ENCODE measurements at places on chromosomes 4 and X.

DNA sequence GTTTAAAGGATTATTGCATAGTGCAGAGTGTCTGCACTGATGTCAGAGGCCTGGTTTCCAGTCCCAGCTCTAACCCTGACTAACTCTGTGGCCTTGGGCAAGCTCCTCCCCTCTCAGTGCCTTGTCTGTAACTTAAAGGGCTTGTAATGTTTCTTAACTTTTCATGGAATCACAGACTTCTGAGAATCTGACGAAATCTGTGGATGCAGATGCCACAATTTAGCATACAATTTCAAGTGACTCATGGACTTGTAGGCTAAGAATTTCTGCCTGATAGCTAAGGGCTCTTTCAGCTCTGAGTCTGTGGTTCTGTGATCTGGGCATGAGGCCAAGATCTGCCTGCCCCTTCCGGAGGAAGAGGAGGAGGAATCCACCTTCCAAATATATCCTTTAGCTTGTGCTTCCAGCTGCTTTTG lies 236.9 kb downstream of the AR start:
- no peak for DNase-seq

DNA sequence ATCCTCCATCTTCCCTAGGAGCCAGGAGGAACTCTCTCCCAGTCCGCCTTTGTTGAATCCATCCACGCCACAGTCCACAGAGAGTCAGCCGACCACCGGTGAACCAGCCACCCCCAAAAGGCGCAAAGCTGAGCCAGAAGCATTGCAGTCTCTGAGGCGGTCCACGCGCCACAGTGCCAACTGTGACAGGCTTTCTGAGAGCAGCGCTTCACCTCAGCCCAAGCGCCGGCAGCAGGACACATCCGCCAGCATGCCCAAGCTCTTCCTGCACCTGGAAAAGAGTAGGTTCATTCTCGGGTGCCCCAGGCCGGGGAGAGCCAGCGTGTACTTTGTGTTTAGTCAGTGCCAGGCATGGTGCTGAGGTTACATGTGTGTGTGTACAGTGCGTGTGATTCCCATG lies 7.4 kb downstream of the MSL3 start:
- no peak for DNase-seq

DNA sequence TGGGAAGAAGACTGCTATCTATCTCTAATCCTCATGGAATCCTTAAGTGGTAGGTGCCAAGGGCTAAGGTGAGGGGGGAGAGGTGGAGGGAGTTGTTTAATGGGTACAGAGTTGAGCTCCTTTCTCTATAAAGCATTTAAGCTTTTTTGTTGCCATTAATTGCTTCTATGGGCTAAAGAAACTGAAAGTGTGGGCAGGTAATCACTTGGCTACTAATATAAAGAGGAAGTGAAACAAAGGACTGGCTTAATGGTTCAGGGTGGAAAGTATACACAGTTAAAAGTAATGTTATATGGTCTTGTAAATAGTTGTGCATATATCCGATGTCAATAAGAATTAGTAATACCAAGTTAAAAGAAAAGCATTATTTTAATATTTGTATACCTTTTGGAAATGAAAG lies 83.9 kb downstream of the POLA1 start:
- no peak for DNase-seq

DNA sequence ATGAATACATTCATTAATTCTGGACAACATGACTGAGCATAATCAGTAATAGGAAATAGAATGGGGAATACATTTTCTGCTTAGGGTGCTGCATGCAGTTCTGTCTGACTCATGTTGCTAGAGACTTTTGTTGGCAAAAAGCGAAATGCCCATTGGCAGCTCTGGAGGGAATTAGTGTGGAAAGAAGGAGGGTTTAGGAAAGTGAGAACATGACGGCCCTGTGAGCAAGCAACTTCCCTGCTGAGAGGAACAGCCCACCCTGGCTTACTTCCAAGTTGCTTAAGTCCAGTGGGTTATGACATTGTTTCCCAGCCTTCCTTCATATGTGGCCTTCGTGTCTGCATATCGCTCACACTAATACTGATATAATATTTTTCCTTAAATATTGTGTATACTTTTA lies 13.8 kb downstream of the MAD2L1 start:
- DNase-seq = no peak

DNA sequence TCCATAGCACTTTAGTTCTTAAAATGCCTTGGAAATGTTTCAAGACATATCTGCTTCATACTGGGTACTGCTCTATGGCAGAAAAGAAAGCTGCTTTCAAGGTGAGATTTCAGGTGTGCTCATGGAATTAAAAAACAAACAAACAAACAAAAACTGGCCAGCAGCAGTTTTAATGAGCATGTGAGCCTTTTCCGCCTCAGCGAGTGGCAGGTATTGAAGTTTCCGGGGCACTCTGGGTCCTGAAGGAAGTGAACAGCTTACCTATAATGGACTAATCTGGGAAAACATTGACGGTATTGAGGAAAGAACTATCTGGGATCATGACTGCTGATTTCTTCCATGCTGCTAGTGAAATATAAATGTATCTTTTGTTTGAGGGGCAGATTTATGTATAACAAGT lies 194.6 kb downstream of the MAML3 start:
- DNase-seq = no peak

GRCh38 chr4:123649645-123650391 lies 253.2 kb downstream of the SPRY1 start:
- DNase-seq = no peak

- DNase-seq = peak; percentile 62
Observed at GRCh38 chr4:8198906-8199593, at the start of gene SH3TC1. Gene SH3TC1 (plus strand): TSS chr4:8199290. CDS start chr4:8205195, 5,905 bp downstream.

DNA sequence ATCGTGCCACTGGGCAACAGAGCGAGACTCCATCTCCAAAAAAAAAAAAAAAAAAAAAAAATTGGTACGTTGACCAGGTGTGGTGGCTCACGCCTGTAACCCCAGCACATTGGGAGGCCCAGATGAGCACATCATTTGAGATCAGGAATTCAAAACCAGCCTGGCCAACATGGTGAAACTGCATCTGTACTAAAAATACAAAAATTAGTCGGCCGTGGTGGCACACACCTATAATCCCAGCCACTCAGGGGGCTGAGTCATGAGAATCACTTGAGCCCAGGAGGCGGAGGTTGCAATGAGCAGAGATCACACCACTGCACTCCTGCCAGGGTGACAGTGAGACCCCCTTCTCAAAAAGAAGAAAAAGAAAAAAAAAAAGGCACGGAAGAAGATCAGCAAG lies 24.5 kb downstream of the RBMX start:
- no peak for DNase-seq

DNA sequence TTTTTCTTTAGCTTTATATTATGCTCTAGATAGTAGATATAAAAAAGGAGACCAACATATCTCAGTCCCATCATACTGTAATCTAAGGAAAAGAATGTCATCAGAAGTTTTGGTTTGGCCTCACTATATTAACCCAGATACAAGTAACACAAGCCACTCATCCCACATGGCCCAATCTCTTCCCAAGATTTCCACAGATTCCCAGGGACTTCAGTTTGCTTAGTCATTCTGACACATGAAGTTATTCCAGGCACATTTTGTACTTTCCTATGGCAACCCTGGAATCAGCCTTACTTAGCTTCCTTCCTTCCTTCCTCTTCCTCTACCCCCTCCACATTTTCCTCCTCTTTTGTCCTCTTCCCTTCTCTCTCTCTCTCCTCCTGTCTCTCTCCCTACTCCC lies 21.7 kb upstream of the DCLK2 start:
- no peak for DNase-seq
